Femur (tissue), 1 donor: ENCODE measurements at places on chromosomes 13 and 19.

DNA sequence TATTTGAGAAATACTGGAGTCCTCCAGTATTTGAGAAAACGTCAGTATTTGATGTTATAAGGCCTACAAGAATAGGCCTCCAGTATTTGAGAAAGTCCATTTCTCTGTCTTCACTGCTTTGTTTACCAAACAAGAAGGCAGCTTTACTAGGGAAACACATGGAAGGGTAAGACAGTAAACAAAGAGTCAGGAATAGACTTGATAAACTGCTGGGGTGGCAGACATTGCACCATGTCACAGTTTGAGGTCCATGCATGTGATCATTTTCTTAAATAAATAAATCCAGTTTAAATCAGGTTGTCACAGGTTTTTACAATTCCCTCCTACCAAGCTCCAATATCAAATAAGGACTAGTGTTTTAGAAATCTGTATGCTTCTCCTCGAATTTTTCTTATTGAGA lies 1431.0 kb upstream of the SPRY2 start:
- no peak for DNase-seq

GRCh38 chr19:45071969-45072790 lies 4.1 kb downstream of the ZNF296 start:
- DNase-seq = no peak

DNA sequence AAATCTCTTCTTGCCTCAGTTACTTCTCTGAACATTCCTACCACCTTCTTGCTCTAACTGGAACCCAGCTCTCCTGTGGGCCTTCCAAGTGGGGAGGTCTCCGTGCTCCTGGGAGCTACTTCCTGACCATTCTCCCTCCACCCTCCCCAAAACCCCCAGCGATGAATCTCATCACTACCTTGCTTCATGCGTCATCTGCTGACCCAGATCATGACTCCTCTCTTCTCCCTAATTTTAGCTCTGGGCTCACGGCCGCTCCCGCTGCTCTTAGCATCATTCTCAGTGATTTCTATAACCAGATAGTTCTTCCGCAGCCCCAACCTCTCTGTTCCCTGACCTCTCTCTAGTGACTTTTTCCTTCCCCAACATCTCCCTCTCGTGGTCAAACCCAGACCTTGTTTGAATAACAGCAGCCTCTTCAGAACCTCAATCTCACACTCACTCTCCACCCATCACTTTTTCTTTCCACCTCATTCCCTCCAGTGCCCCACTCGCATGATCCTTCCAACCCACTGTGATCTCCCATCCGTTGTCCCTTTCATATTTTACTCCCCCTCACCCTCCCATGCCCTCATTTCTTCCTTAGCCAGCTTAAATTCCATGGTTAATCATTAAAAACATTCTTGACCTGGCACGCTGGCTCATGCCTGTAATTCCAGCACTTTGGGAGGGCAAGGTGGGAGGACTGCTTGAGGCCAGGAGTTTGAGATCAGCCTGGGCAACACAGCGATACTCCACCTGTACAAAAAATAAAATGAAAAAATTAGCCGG lies 21.8 kb downstream of the MRPS12 start:
- no peak for DNase-seq

- DNase-seq = no peak
These were observed 934.4 kb upstream of the SLITRK1 start for GRCh38 chr13:84816567-84817105.

- DNase-seq = peak; percentile 33
These were observed 11.1 kb upstream of the NFIX start for GRCh38 chr19:12984143-12984627.

DNA sequence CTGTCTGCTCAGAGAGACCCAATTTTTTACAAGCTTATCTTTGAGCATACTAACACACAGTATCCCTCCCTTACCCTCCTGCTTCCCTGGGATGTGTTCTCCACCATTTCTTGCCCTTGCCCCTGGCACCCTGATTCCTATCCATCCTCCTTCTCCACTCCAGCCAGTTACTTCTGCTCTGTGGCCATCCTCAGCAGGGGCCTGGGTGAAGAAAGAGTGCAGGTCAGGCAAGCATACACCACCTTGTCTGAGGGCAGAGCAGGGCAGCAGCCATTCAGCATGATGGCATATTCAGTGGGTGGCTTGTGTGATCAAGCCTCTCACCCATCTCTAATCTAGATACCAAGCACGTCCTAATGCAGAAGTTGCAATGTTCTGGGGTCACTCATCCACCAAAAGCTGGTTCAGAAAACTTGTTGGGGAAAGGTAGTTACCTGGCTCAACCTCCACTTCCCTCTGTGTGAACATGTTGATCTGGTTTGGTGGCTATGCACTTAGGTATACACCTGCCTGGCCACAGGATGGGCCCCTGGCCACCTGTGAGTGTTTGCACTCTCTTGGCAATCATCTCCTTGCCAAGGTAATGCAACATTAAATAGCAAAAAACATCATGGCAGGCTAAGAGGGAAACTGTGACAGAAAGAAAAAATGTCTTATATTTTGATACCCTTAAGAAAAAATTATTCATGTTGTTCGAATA lies 900.3 kb upstream of the MIR17HG start:
- DNase-seq = no peak

DNA sequence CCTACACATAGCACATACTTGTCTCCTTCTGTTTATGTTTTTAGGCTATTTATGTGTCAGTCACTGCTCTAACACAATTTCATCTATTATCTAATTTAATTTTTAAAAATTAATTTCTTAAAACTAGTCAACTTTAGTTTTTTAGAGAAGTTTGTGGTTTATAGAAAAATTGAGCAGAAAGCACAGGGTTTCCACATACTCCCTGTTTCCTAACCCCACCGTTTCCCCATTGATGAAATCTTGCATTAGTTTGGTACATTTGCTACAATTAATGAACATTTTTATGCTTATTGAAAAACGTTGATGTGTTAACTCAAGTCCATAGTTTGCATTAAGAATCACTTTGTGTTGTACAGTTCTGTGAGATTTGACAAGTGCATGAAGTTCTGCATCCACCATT lies 53.5 kb downstream of the TNFSF13B start:
- DNase-seq = no peak

DNA sequence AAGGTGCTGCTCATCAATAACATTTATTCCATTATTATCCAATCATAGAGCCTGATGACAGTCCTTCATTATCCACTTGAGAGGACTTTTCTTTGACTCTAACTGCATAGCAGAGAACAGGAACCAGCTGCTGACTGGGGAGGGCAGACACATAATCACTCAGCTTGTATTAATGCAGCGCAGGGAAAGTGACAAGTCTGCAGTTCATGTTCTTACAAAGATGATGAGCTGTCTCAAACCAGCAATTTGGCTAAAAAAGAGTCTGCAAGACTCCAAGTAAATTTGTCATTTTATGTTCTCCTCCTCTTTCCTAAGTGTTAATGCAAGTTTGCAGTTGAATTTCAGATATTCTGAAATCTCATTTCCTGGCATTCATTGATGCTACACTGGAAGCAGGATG lies 40.0 kb upstream of the CBY2 start:
- no peak for DNase-seq

DNA sequence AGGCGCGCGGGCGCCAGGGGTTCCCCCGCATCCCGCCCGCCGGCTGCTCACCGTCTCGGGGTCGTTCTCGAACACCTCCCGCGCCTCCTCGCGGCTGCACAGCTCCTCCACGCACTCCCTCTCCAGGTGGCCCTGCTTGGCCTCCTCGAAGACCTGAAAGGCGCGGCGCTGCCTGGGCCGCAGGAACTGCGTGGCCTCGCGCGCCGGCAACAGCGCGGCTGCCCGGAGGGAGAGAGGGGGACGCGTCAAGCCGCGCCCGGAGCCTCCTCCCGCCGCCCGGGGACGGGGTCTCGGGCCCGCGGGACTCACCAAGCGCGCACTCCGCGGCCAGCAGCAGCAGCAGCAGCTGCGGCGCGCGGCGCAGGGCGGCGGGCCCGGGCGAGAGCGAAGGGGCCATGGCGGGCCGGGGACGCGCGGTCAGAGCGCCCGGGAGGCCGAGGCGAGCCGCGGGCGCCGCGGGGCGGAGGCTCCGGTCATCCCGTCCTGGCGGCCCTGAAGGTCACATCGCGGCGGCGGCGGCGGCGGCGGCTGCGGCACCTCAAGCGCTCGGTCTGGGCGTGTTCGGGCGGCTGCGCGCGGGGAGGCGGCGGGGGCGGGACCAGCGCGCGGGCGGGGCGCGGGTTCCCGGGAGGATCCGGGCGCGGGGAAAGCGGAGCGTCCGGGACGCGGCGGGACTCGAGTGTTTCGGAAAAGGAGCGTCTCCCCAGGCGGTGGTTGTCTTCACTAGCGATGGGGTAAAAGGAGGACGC lies at the start of gene GAS6:
GAS6 (minus strand) TSS at position 553 of the 749 bp plus-strand sequence; CDS start at position 397, 156 bp downstream.
- no peak for DNase-seq

- peak; percentile 49 for DNase-seq
These were observed at the start of gene KISS1R for GRCh38 chr19:917323-918151. Gene KISS1R, plus strand, starts transcription at chr19:917333. Its CDS starts 170 bp downstream, at chr19:917503.

DNA sequence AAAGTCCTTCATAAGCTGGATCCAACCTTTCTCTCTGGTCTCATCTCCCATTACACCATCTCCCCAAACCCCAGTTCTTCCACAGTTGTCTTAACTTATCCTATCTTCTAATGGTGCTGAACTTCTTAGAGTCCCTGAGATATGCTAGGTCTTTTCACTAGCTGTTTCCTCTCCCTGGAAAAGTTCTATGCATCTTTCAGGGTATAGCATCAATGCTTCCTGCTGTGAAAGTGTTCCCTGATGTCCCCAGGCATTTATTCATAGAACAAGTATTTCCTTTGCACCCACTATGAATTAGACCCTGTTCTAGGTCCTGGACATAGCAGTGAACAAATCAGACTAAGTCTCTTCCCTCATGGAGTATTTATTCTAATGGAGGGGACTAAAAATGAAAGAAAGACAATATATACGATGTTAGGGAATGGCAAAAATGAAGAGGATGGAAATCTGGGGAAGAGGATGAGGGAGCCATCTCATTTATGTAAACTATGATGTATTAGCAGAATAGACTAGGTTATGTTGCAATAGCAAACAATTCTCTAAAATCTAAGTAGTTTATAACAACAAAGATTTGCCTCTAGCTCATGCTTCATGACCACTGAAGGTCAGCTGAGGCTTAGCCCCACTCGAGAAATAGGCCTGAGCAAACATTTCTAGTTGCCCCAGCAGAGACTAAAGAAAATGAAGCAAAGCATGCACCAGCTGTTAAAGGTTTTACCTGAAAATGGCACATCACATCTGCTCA lies 120.0 kb downstream of the CYSLTR2 start:
- DNase-seq = no peak

DNA sequence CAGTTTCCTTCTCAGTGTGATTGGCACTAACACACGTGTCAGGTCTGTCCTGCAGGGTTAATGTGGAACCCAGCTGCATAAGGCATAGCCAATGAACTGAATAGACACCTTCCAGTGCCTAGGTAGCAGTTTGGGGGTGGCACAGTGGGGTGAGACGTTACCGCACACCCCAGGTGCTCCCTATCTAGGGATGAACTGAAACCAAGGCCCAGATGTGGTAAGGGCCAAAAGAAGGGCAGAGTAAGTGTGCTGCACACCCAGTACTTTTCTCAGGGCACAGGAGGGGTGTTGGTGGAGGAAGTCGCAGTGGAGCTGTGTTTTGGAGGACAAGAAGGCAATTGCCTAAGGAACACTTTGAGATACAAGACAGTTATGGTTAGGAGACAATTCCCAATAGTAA lies 317.9 kb upstream of the TSHZ3 start:
- DNase-seq = no peak

DNA sequence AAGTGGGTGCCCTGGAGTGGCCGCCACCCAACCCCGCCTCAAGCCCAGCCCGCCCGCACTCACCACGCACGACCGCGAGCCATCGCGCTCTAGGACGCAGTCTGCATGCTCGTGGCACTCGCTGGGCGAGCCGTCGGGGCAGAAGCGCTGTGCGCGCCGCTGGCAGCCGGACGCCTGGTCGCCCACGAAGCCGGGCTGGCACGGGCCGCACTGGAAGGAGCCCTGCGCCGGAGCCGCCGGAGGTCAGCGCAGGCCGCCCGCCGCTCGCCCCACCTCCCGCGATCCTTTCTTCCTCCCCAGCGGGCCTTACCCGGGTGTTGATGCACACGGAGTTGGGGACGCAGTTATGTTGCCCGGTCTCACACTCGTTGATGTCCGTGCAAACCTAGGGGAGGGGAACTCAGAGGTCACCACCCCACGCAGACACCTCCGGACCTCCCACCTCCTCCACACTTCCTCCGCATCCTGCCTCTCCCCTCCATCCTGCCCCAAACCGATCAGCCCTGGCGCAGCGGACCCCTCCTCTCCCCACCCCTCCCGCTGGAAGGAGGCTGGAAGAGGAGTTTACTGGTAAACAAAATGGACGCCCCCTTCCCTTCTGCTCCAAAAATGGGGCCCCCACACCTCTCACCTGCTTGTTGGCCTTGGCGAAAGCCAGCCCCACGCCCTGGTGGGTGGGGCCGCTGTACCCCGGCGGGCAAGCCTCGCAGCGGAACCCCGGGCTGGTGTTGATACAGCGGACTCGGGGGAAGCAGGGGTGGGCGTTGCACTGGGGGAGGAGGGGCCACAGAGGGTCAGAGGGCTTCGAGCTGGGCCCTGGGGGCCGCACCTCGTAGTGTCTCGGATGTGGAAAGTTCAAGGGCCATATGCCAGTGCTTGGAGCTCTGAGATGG lies 2.3 kb downstream of the COMP start:
- DNase-seq = peak; percentile 29

DNA sequence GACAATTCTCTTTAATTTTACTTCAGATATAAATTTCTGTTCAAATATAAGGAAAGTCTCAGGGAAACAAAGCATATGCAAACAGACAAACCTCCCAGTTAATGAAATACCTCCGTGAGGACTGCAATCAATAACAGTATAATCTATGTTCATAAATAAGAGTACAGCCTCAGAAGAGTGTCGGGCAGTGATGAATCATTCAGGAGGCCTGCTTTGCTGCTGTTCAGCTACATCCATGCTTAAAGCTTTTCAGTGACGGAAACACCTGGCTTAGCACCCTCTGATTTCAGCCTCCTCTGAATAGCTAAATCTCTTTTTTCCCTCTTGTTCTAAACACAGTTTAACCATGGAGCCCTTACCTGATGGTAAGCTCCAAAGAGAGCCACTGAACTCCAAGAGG lies 69.0 kb downstream of the PCDH9 start:
- DNase-seq = no peak

GRCh38 chr19:18099623-18099995 lies 2.0 kb downstream of the MAST3 start:
- DNase-seq = no peak

DNA sequence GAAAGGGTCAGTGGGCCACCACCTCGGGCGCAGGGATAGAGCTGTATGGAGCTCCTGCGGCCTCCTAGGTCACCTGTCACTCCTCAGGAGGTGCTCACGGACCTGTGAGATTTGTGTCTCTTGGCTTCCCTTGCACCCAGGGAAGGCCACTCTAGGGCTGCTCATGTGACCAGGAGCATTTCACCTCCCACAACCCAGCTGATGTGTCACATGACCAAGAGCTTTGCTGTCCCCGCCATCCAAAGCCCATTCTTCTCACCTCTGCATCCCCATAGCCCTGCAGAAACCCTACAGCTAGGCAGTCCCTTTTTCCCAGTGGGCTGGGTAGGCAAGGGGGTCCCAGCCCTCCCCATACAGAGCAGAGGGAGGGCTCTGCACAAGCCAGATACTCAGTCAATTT lies 51.2 kb downstream of the TSHZ3 start:
- no peak for DNase-seq

GRCh38 chr13:48233889-48234488 lies 983 bp downstream of the ITM2B start:
- DNase-seq = no peak

GRCh38 chr19:38139122-38139521 lies 84.9 kb downstream of the DPF1 start:
- no peak for DNase-seq

GRCh38 chr19:3838661-3839060 lies 30.2 kb downstream of the ZFR2 start:
- DNase-seq = no peak

- no peak for DNase-seq
These were observed 475.7 kb downstream of the UQCRFS1 start for GRCh38 chr19:28737021-28737895.
